Left ventricle myocardium inferior (tissue), 1 donor: ENCODE measurements at places on chromosomes 5 and 9. TPM values are rescaled to one million over a fixed set of nuclear protein-coding genes. Genes with fewer than 3 reads are reported as not detected.

ZNF879 gene
- total RNA-seq: 6.4 TPM

ZDHHC12 gene
- 6.3 TPM for total RNA-seq

DNA sequence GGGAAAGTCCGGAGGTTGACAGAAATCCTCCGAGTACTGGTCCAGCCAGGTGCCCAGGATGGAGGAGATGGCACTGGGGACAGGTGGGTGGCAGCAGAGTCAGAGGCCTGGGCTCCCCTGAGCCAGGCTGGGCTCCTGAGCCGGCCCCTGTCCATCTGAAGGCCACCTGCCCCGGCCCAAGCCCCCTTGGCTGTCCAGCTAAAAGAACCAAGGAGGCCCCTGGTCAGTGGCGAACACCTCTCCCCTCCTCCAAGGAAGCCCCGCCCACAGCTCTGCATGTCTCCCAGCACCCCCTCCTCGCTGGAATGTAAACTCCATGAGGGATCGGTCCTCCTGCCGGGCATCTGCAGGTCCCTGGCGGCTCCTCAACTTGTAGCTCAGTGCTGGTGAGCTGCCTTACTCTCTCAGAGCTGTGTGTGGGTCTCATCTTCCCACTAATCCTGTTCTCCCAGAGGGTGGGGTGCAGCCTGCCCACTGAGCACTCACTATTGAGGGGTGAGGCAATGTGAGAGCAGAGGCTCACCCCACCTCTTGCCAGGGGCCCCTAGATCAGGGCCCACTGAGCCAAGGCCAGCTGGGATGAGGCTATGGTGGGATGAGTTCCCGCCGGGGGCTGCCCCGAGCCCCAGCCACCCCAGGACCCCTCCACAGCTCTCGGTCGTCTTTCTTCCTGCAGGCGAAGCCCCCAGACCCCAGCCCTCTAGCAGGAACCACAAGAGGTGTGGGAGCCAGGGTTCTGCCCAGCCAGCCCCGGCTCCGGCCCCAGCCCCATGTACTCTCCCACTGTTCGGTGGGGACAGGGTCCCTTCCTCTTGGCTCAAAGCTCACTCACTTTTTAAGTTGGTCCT lies 12.0 kb downstream of the RALGDS start:
- H3K36me3 ChIP-seq: peaks cover 76% of the 10 kb centered on the region
- no peak overlapping the region for H3K4me3 ChIP-seq

DNA sequence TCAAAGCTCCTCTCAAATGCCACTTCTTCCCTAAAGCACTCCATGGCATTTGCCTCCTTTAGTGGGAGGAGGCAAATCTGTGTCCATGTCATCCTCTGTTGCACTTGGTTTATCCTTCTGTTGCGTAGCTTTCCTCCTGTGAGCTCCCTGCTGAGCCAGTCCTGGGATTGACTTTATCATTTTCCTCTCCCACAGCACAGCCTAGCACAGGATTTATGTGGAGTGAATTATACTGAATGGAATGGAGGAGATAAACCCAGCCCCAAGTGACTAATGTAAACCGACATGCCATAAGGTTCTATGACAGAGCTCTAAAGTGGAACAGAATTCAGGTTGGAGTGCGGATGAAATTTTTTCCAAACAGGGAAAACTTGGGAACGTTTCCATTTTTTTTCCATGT lies 26.4 kb upstream of the TOMM5 start:
- no peaks in the 10 kb centered on the region for H3K36me3 ChIP-seq
- H3K27me3 ChIP-seq: no peaks in the 10 kb centered on the region
- H3K4me3 ChIP-seq: no peak overlapping the region
- no peak for DNase-seq
- H3K27ac ChIP-seq: no peak overlapping the region

GRCh38 chr5:176424181-176424580 lies 7.8 kb upstream of the CLTB start:
- no peak overlapping the region for H3K27ac ChIP-seq
- no peak overlapping the region for H3K4me3 ChIP-seq
- H3K36me3 ChIP-seq: no peaks in the 10 kb centered on the region
- peaks cover 13% of the 10 kb centered on the region for H3K27me3 ChIP-seq
